Iris pigment epithelial cell (primary cell): ENCODE measurements at places on chromosomes 7 and 10.

DNA sequence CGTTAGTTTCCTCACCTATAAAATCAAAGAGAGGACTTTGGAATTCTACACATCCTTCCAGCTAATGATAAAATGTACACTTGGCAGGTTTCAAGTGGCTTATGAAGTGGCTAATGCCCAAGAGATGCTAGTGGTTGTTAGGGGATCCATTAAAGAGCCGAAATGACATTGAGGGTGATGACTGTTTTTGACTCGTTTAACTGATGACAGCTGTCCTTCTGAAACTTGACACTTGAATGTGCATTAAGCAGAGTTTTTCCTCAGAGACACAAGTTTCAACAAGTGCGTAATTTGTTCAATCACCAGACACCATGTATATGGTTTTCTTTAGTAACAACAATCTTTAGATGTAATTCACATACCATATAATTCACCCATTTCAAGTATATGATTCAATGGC lies 1.6 kb upstream of the PRF1 start:
- DNase-seq, result no peak

GRCh38 chr10:51729822-51730555 lies 30.6 kb upstream of the CSTF2T start:
- no peak for DNase-seq

DNA sequence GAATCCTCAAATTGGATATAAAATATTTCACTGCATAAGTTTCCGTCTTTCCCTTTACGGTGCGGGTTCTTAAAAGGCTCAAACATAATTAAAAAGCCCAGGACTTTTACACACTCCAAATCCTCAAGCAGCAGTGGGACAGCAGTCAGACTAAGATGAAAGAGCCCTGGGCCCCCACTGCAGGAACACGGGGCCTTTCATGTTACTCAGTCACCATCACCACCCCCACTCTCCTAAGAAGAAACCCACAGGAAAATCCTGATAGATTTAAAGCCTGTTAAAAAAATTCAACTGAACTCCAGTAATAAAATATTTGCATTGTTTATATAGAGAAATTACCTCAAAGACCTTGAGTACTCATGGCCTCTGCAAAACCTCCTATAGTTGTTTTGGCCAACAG lies 74.0 kb upstream of the TRIL start:
- no peak for DNase-seq

DNA sequence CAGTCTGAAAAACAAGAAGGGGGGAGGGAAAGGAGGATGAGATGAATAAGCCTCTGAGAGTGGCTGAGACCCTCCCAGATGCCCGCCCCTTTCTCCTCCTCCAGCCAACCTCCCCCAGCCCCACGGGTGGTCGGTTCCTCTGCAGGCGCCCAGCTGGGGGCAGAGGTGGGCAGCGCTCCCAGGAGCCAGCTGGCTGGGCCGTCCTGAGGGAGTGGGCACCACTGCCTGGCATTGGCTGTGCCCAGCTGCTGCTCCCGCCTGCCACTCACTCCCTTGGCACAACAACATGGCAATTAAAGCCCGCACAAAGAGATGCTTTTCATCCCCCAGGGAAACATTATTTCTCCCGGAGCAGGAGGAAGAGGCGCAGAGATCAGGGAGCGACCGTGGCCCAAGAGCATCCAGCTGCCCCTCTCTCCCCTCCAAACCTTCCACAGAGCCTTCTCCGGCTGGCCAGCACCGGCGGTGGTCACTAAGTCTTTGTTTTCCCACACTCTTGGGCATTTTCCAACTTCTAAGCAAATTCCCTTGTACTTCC lies 107.2 kb downstream of the SPDYE5 start:
- no peak for DNase-seq

DNA sequence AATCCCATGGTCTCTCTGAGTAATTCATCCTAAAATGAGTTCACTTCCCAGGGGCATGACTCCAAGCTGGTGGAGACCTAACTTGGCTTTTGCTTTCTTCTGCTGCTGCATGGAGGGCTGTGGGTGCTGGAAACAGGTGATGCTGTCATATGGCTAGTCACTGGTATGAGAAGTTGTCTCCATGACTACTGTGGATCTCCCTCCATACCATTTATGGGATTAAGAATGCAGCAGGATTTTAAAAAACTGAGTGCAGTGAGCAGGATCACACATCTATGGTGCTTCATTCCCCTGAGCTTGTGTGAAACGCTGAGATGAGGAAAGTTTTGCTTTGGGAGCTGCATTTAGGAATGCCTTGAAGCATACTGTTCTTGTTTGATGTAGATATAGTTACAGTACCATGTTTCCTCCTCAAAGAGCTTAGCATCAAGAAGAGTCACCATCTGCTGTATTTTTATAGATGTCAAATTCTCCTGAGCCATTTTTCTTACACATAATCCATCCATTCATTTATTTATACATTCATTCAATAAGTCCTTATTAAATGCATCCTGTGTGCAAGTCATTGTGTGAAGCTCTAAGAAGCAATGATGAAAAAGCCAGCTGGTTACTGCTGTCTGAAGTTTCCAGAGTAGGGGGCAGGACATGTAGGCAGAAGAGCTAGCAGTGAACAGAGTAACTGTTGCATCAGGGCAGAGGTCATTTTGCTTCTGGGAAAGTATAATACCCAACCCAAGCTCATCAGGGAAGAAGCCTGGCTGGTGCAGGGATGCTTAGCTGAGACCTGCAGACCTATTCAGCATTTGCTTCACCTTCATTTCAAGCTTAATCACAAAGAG lies 534.8 kb downstream of the AUTS2 start:
- no peak for DNase-seq

- no peak for DNase-seq
Observed at GRCh38 chr10:32376097-32376496, 29.1 kb upstream of the EPC1 start.

- no peak for DNase-seq
Observed at GRCh38 chr7:157684909-157685429, 348.2 kb downstream of the DNAJB6 start.

DNA sequence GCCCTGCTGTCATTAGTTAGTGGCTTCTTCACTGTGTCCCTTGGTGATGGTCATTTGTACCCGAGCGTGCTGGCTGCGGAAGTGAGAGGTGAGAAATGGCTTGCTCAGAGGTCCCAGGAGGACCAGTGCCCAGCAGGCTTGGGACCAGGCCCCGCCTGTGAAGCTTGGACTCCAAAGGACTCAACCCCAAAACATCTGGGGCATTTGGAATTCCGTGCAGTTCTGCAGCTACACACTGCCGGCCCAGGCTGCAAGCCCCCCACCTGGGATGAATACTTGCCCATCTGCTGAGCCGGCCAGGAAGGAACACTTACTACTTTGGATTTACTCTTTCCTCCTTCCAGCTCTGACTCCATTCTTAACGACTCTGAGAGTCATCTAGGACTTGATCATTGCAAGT lies 18.0 kb downstream of the ECHDC3 start:
- no peak for DNase-seq

DNA sequence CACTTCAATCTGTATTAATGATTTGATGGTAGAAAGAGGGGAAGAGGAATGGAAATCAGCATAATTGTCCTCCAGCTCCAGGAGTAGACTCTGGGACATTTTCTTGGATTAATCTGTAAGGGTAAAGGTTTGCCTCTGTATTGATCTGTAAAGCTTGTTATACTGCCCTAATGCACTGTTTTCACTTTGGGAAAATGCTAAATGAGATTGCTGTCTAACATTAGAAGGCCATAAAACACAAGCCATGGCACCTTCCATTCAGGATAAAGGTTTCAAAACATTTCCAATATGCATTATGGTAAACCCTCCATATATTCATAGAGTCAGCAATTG lies 222.8 kb upstream of the PLXNA4 start:
- no peak for DNase-seq

DNA sequence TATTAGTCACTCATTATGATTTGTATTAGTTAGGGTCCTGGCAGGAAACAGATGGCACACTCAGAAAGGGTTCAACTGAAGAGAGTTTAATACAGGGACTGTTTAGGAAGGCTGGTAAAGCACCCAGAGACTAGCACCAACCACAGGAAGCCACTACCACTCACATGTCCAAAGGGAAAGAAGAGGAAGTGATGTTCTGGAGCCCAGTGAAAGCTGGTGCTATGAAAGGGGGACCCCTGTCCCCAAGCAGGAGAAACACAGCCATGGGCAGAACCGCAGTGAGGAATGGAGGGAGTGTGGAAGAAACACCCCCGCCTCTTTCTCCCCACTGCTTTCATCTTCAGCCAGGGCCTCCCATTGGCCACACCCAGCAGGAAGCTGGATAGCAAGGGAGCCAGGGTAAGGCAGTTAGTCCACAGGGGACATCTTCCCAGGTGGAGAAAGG lies 3.2 kb upstream of the VSIR start:
- no peak for DNase-seq

GRCh38 chr7:107957436-107957835 lies 45.5 kb downstream of the LAMB1 start:
- no peak for DNase-seq

DNA sequence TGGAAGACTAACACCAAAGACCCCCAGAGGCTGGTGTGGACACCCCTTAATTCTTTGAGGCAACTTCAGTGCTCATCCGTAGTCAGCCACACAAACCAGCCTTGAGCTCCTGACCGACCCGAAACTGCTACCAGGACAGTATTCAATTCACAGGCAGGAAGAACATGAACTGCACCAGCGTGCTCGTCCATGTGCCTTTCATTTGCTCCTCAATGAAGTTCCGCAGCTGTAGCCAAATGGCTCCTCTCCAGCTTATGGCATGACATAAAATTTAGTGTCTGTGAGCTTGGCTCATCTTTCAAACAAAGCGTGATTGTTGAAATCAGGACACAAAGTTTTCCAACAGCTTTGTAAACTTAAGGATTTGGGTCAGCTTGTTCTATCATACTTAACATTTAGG lies 144.1 kb upstream of the FAM171A1 start:
- DNase-seq, result no peak

DNA sequence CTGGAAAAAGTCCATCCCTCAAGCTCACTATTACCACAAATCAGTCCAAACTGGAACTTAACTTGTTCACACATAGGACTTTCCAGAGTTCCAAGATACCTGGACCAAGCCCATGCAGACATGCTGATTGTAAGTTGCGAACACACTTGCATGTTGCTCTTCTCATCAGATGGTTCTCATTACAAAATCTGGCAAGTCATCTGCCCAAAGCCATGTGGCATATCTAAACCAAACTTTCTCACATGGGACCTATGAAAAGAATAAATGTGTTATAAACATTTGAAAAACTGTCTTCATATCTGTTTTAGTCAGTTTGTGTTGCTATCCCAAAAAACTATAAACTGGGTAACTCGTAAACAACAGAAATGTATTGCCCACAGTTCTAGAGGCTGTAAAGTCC lies 58.8 kb upstream of the MKLN1 start:
- DNase-seq, result no peak

DNA sequence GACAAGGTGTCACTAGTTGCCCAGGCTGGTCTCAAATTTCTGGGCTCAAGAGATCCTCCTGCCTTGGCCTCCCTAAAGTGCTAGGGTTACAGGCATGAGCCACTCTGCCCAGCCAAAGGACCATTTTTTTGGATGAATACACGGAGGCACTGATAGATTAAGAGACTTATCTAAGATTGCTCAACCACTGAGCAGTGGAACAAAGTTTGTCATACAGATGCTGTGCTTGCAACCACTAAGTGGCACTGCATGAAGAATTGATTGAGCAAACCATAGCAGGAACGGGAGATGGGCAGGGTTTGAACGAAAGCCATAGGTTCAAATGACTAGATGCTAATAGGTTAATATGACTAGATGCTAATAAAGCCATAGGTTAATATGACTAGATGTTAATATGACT lies 61.1 kb downstream of the EBLN1 start:
- no peak for DNase-seq

DNA sequence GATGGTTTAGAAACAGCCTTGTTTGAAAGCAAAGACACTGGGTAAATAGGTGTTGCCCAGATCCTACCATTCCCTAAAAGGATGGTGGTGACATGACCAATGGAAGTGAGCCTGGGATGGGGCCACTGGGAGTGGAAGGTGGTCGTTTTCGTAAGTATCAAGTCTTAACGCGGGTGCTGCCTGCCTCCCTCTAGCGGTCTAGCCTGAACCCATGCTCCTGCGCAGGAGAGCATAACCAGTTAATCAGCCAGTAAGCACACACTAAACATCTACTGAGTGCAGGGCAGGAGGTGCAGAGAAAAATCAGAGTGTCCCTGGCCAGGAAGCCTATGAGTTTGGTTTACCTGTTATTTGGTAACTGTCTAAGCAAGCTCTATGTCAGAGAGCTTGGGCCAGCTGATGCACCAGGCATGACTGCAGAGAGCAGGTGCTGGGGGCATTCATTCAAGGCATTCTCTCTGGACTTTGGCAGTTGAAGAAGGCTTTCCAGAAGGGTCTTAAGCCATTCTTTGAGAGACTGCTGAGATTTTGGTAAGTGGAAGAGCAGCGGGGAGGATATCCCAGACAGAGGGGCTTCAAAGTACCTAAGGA lies 930 bp downstream of the GARIN1A start:
- peak; percentile 45 for DNase-seq

DNA sequence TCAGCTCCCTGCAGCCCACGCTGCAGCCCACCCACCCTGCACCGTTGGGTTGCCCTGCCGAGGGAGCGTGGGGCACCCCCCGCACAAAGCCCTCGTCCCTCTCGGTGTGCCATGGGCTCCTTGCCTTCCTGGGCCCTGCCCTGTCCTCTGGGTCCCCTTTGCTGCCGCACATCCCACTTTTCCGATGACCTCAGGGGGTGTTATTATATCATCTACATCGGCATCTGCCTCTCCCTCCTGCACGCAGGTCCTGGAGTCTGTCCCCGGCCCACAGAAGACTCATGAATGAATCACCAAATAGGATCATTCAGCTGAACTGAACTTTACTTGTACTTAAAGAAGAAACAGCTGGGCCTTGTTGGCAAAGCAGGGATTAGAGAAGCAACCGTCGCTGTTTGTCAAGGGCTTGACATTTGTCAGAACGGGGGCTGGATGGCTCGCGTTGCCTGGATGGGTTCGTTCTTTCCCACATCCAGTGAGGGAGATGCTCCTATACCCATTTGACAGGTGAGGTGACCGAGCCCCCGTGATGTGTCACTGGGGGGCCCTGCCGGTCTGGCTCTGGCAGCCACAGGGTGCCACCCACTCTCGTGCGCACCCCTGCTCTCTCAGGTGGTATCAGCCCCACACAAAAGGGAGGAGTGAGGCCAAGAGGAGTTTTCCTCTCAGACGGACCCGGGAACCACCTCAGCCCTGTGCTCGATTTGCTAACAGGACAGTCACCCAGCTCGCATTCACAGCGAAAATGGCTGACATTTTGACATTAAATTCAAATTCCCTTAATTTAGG lies 58.6 kb upstream of the EBF3 start:
- peak; percentile 25 for DNase-seq
